ENCODE measurements at places on chromosomes 1 and 21.

DNA sequence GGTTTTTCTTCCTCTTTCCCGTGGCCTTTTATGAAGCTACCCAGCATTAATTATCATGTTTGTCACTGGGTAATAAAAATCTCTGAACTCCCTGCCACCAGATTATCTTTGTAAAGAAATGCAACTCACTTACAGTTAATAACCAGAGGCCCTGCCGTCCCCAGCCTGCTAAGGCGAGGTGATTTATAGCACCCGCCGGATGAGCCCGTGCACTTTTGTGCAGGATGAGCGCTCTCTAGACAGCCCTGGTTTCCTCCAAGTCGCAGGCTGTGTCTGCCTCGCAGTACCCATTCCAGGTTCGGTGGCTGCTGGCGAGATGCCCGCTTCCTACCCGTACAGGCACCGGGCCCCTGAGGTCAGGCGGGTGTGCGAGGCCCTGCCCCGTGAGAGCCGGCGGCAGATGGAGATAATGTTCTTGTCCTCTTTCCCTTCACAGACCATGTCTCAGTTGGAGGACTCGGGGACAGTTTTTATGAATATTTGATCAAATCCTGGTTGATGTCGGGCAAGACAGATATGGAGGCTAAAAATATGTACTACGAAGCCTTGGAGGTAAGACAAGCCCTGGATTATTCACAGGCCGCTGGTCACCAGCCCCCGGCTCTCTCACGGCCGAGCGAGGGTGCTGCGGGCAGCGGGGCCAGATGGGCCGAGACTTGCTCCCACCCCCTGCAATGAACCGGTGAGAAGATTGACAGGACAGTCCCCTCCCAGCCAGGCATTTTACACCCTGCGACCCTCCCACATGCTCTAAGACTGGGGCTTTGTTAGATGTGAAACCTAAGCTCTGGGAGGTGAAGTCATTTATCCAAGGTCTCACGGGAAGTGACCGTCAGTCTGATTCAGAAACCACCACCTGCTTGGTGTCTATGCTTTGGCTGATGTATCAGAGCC, 28.5 kb upstream of the SELENON start:
- no peak for DNase-seq

GRCh38 chr1:103267266-103267665, 158.9 kb upstream of the COL11A1 start:
- DNase-seq = no peak

GRCh38 chr1:179779645-179780272, 36.7 kb downstream of the FAM163A start:
- DNase-seq = no peak

DNA sequence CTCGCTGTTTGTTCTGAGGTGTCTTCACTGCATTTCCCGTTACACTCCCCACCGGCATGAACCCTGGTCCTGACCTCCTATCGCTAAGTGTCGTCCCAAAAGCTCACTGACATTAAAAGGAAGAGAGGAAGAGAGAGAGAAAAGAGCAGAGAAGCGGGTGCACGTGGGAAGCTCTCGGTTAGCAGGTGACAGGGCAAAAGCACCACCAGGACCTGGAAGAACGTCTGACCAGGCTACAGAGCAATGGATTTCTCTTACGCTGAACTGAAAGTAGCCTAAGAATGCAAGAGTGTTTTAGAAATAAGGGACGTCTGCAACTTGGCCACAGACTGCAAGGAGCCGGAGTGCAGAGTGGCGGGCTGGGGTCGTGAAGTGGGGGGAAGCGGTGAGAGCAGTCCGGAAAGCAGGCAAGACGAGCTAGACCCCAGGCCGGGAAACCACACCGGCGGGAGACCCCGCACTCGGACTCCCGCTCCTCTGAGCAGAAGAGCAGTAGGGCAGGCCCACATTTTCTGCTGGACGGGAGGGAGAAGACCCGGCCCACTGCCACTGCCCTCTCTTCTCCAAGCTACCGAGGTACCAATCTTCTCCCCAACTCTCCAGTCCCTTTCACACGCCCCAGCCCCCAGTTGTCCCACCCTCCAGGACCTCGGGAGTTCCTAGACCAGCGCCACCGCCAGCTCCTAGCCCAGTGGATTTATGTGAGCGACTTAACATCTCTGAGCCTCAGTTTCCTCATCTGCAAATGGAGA, 8.3 kb upstream of the MPZL1 start:
- no peak for DNase-seq

DNA sequence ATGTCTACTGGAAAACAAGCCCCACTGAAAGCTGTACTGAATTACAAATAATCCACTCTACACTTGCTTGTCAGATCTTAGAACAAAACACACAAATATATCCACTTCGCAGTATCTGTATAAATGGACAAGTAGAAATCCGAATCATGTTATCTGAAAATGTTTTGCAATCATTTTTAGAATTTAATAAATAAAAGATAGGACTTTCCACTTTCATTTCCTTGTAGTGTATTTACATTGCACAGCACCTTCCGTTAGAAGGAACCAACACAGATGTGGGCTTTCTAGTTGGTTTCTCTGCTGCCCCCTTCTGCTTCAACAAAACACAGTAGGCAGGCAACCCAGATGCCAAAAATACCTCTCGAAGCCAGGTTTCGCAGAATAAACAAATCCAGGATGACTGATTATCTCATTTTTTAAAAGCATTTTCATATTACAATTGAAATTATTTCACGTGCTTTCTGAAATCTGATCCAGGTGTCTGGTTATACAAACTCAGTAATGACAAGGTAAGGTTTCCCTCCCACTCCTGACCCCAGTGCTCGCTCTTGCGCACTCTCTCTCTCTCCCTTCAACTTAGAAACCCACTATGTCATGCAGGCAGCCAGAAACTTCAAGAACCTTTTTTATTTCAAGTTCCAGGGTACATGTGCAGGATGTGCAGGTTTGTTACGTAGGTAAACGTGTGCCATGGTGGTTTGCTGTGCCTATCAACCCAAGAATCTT, 389.9 kb downstream of the SMYD3 start:
- DNase-seq = no peak

DNA sequence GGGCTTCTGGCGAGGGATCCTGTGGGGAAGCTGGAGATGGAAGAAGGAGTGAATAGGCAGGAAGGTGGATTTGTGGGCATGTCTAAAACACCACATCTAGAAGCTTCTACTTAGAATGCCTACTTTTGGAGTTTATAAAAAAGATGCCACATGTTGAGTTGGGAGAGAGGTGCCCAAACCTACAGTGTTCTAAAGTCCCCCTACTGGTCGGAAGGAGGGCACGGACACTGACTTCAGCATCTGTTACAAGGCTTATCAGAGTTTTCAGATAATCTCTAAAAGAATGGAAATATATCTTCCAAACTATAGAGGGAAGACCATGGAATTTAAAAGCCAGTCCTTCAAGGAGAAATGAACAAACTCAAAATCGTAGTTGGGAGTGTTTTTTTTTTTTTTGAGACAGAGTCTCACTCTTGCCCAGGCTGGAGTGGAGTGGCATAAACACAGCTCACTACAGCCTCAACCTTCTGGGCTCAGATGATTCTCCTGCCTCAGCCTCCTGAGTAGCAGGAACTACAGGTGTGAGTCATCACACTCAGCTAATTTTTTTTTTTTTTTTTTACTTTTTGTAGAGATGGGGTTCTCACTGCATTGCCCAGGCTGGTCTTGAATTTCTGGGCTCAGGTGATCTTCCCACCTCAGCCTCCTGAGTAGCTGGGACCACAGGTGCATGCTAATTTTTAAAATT, 14.8 kb downstream of the IBA57 start:
- no peak for DNase-seq

DNA sequence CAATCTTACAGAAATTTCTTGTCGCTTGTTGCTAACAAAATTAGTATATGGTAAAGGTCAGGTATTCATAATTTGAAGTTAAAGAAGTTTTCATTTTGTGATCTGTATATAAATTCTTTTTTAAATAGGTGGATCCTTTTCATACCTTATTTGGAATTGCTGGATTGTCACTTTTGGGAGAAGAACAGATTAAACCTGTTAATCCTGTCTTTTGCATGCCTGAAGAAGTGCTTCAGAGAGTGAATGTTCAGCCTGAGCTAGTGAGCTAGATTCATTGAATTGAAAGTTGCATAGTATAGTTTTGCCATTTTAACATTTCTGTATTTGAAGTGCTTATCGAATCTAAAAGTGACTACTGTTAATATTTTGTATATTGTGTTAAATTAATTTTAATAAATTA, 2.3 kb upstream of the MSH4 start:
- DNase-seq = no peak

GRCh38 chr1:231642618-231643017, 16.0 kb downstream of the DISC1 start:
- DNase-seq = no peak

GRCh38 chr21:38561205-38561604, 62.9 kb upstream of the ERG start:
- DNase-seq = no peak

- DNase-seq = peak; percentile 71
Measured at GRCh38 chr1:100530880-100531487, 7.0 kb upstream of the GPR88 start.

DNA sequence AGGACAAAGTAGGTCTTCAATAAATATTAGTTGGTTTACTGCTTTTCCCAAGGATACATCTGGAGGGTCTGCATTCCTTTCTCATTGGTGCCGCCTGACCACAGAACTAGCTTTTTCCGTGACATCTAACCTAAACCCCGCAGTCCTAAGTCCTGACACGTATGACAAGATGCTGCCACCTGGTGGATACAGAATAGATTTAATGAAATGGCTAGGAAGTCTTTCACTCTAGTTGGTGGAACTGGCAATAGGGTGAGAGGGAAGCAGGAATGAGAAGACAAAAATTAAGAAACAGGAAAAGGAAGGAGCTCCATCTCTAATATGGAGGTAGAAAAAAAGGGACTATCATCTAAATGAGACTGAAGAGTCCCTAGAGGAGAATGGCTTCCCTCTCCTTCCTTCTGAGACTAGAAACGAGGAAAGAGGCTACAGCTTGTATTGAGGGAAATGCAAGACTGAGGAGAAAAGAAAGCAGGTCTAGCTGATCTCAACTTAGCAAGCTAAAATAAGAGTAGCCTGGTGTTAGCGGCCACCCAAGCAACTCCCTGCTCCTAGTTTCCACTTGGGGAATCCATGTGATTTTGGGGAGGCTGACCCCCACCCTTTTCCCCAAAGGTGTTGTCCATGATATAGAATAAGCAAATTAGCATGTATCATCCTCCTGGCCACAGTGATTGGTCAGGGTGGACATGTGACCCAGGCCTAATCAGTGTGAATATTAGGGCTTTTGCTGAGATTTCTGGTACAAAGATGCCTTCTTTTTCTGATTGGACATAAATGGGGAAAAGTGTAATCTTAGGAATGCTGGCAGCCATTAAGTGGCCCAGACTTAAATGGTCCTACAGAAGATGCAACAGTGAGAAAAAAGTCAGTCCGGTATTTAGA, 5.9 kb downstream of the RFX5 start:
- DNase-seq = peak; percentile 86

GRCh38 chr1:218380125-218380977, 35.2 kb downstream of the TGFB2 start:
- DNase-seq = peak; percentile 63

- DNase-seq = no peak
Measured at GRCh38 chr21:42237577-42237976, 18.6 kb downstream of the ABCG1 start.
